ENCODE measurements at places on chromosomes 7 and 10. TPM values are rescaled to one million over a fixed set of nuclear protein-coding genes. Genes with fewer than 3 reads are reported as not detected.

Gene AOC1
- total RNA-seq = not detected

Gene UCMA
- not detected for total RNA-seq

Gene C10orf143
- 0.83 TPM for total RNA-seq

Gene CHST12
- 16.3 TPM for total RNA-seq

Gene OR13A1
- not detected for total RNA-seq

Gene BLNK
- not detected for total RNA-seq

Gene GNG11
- total RNA-seq = 34.6 TPM

Gene SLC16A12
- 0.05 TPM for total RNA-seq

Gene STOX1
- total RNA-seq = 0.87 TPM

Gene ABCC2
- 164 TPM for total RNA-seq

Gene APBB1IP
- 9.1 TPM for total RNA-seq

Gene AASS
- 0.08 TPM for total RNA-seq

Gene PNLIPRP3
- not detected for total RNA-seq

Gene WAPL
- total RNA-seq = 16.1 TPM

Gene ANXA8
- total RNA-seq = 34.4 TPM

Gene MAD1L1
- 26.0 TPM for total RNA-seq

Gene AGAP9
- 9.1 TPM for total RNA-seq

Gene TEX47
- total RNA-seq = not detected

Gene NUTM2B
- 0.33 TPM for total RNA-seq

Gene MAPK8
- 41.4 TPM for total RNA-seq

Gene DRGX
- 0.09 TPM for total RNA-seq

Gene GBX1
- total RNA-seq = not detected

Gene GRID2IP
- total RNA-seq = not detected

Gene UTF1
- not detected for total RNA-seq

All from A549 treated with CORT108297 at 1 μM for 4 hours (cell line).